ENCODE measurements at places on chromosomes 5 and 9. TPM values are rescaled to one million over a fixed set of nuclear protein-coding genes. Genes with fewer than 3 reads are reported as not detected.
A peak's percentile ranks its signal among the peaks of the same experiment; 100 is the strongest.

- no peak for DNase-seq
Observed at GRCh38 chr5:120582635-120583034, 118.5 kb downstream of the PRR16 start.

GRCh38 chr9:91546574-91546973, 122.9 kb upstream of the NFIL3 start:
- peak; percentile 69 for DNase-seq

GRCh38 chr5:88925692-88926490, 42.9 kb upstream of the MEF2C start:
- DNase-seq, result peak; percentile 64

DNA sequence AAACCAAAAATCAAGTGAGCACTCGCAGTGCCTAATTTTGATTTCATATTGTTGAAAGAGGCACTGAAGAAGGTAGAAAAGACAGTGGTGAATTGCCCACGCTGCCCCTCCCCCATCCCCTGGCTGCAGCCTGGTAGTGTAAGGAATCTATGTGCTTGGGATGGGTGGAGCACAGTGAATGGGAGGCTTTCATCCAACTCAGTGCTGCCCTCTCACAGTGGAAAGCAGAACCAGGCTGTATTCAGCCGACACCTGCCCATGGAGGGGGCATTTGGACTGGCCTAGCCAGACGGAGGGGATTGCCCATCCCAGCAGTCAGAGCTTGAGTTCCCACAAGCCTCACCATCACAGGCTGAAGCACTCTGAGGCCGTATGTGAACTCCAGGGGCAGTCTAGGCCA, 800.4 kb upstream of the DMAC1 start:
- no peak for DNase-seq

DNA sequence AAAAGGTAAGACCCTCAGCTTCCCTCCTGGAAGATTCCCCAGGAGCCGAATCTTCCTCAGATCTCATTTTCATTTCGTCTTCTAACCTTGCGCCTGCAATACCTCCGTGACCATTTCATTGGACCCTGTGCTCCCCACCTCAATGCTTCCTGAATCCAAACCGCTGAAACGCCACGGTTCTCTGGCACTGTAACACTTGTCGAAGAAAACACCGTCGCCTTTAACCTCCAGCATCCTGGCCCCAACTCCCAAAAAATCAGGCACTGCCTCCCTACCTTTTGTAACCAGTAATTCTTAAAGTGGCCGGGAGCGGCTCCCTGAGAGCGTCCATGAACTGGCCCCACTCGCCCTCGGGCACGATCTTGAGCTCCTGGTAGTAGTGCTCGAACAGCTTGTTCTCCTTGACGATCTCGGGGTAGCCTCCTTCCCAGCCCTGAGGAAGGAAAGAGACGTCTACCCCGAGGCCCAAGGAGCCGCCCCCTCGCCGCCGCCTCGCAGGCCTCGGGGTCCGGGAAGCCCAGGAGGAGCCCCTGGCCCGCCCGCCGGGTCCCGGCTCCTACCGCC, 438 bp downstream of the NSUN2 start:
- peak; percentile 55 for DNase-seq

- no peak for DNase-seq
Observed at GRCh38 chr5:111074244-111074643, 2.7 kb downstream of the TSLP start.

- DNase-seq, result peak; percentile 35
Observed at GRCh38 chr5:82642313-82642712, 364.2 kb upstream of the RPS23 start.

- DNase-seq, result no peak
Observed at GRCh38 chr9:91519520-91520277, 96.1 kb upstream of the NFIL3 start.

SPATA31E1 gene
- not detected for total RNA-seq

DRD1 gene
- total RNA-seq, result not detected
